Naive thymus-derived CD4-positive, alpha-beta T cell (primary cell): ENCODE measurements at places on chromosomes 4 and X. TPM values are rescaled to one million over a fixed set of nuclear protein-coding genes. Genes with fewer than 3 reads are reported as not detected.

The PABPC1L2A gene
- not detected for polyA plus RNA-seq

The PRRG1 gene
- not detected for polyA plus RNA-seq

The PSAPL1 gene
- polyA plus RNA-seq: not detected

The BBS7 gene
- 8.1 TPM for polyA plus RNA-seq

The PWWP3B gene
- polyA plus RNA-seq: not detected

The CXCL3 gene
- polyA plus RNA-seq: not detected

- DNase-seq: no peak
Observed at GRCh38 chr4:170804930-170805329, 715.2 kb upstream of the AADAT start.

DNA sequence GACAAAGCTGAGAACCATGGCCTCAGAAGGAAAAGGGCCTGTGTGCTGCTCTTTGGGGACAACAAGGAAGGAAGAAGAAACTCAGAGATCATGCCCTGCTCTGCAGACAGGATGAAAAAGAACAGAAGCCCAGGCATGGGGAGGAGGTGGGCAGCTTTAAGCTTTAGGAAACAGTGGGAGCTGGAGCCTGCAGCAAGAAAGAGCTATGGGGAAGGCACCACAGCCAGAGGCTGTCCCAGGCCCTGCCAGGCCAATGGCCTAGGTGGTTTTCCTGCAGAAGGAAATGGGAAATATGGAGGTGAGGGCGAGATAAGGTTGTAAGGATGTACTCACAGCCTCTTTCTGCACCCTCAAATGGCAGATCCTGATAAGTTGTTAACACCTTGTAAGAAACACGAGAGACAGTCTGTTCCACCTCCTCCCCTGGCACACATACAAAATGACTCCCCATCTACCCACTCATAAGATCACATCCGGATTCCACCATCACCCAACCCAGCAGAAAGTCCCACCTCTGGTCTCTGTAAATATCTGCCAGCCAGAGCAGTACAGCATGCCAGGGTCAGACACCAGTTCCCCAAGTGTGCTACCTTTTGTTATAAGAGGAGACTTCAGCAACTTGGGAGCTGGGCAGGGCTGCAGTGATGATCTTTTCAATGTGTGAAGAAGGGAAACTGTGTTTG, 105.2 kb downstream of the RTL5 start:
- no peak for DNase-seq

DNA sequence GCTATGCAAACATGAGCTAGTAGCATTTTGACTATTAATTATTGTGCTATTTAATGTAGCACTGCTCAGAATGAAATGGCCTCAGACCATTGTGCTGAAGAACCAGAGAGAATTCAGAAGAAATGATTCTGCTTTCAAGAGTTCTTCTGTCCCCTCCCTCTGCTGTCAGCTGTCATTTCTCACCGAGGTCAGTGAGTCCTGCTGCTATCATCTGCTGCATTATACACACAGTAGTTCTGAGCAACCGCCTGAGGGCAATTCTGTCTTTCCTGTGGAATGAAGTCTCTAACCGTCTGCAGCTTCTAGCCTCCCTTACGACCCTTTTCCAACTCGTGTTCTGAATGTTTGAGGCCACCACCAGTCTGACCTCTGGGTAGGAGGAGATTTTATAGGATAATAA, 249.4 kb downstream of the HNRNPD start:
- DNase-seq: no peak

GRCh38 chr4:123555233-123555806, 158.7 kb downstream of the SPRY1 start:
- DNase-seq: no peak

DNA sequence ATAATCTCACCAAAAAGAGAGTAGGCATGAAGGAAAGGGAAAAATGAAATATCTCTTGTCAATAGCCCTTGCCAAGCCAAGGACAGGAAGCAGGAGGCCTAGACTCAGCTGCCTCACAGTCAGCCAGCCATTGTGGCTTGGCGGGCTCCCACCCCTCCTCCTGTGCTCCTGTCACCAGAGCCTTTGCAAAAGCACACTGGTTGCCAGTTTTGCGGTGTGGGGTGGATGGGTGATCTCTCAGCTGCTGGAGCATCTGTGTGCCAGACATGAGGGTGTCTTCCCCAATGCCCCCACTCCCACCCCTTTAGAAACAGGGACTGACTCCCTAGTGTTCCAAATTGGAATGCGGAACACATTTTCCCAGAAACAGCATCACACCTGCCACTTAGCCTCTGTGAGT, 26.1 kb downstream of the ARHGEF6 start:
- no peak for DNase-seq

- DNase-seq: no peak
Observed at GRCh38 chr4:154877110-154877760, 96.2 kb downstream of the RBM46 start.

DNA sequence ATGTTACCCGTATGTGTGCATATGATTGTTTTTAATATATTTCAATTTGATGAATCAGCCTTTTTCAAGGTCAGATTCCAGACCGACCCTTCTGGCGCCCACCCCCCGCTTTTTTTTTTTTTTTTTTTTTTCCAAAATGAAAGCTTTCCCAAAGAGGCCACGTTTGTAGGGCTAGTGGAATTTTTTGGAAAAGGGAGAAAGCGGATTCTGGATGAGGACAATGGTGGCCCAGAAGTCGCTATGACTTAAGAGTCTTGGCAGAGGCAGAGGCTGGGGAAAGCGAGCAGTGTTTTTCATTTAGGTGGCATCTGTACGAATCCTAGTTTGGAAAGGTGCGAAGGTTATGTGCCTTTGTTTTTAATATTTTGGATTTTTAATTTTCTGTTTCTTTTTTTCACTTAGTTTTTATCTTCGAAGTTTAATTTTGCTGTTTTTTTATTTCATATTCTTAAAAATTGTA, 14.6 kb downstream of the NDUFB11 start:
- DNase-seq: no peak

DNA sequence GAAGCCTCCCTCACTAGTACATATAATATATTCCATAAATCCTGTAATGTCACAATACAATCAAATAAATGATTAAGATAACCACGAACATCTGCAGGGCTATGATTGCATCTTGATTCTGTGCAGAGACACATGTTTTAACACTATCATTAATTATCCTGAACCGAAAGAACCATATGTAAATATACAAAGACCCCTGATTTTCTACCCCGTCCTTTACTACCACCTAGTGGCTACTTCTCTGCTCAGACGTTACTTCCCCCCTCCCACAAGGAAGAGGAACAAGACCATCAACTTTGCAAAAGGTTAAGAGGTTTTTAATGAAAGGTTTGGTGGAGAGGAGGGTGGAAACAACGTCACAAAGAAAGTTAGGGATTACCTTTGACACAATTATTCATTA, 134.0 kb downstream of the COL4A6 start:
- no peak for DNase-seq

- DNase-seq: peak; percentile 8
Observed at GRCh38 chr4:40924096-40924792, 174.5 kb downstream of the NSUN7 start.

- DNase-seq: no peak
Observed at GRCh38 chrX:148541584-148541940, 41.1 kb downstream of the AFF2 start.

GRCh38 chr4:131644619-131645018, 1504.5 kb upstream of the PCDH10 start:
- no peak for DNase-seq

DNA sequence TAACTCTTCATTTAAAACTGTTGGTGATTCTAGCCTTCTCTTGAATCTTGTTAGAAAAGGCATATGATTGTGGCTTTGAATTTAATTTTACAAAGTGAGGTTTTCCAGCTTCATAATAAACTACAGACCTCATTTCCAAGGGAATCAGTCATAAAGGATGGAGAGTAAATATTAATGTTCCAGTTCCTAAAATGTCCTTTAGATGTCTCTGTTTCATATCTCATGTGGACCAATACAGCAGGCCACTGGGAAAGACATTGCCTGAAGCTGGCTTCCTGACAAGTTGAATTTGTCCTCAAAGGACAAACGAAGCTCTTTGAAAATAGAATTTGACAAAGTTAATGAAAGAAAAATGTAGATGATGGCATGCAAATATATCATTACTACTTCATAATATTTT, 125.4 kb downstream of the ZNF330 start:
- DNase-seq: no peak

GRCh38 chr4:17009871-17010367, 111.5 kb upstream of the LDB2 start:
- no peak for DNase-seq

DNA sequence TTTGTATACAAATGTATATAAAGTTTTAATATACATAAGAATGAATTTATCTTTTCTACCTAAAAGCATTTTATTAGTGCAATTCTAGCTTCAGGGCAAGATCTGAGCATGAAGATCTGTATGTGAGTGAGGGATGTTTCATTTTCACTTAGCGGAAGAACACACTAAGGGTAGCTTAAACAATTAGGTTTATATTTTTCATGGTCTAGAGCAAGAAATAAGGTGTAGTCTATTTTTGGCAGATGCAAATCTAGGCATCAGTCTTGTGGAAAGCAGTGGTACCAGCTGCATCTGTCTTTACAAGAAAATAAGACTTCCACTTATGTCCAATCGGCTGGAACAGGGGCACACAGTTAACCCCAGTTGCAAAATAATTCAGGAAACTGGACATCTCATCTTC, 433.3 kb downstream of the ADAM29 start:
- no peak for DNase-seq

DNA sequence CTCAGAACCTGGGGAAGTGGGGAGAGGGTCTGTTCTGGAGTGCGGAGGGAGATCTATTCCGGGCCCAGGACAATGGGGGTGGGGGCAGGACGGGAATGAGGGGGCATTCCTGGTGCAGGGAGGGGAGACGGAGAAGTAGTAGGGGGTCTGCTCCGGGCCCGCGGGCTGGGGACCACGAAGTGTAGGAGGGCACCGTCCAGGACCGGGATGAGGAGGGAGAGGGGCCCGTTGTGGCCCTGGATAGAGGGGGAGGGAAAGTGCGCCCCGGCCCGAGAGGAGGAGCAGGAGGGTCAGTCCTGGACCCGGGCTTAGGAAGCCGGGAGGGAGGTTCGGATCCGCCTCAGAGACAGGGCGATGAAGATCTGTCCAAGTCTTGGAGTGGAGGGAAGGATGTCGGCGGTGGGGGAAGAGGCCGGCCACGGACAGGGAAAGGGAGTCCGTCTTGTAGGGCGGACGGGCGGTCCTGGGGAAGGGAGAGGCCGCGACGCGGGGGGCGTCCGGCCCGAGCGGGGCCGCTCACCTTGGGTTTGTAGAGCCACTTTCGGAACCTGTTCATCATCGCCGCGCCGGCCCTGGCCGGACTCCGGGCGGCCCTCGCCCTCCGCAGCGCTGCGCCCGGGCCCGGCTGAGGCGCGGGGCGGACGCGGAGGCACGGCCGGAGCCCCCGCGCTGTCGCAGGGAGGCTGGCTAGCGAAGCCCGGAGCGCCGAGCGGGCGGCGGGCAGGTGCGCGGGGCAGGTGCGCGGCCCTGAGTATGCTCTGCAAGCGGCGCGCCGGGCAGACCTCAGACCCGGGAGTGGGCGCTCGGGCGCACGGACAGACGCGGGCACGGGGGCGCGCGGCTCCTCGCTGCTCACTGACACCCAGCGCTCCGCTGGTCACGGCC, at the start of gene ZFYVE28:
Gene ZFYVE28, minus strand, starts transcription at position 881 of the 885 bp plus-strand sequence. Its CDS starts 322 bp downstream, at position 559.
- DNase-seq: no peak

DNA sequence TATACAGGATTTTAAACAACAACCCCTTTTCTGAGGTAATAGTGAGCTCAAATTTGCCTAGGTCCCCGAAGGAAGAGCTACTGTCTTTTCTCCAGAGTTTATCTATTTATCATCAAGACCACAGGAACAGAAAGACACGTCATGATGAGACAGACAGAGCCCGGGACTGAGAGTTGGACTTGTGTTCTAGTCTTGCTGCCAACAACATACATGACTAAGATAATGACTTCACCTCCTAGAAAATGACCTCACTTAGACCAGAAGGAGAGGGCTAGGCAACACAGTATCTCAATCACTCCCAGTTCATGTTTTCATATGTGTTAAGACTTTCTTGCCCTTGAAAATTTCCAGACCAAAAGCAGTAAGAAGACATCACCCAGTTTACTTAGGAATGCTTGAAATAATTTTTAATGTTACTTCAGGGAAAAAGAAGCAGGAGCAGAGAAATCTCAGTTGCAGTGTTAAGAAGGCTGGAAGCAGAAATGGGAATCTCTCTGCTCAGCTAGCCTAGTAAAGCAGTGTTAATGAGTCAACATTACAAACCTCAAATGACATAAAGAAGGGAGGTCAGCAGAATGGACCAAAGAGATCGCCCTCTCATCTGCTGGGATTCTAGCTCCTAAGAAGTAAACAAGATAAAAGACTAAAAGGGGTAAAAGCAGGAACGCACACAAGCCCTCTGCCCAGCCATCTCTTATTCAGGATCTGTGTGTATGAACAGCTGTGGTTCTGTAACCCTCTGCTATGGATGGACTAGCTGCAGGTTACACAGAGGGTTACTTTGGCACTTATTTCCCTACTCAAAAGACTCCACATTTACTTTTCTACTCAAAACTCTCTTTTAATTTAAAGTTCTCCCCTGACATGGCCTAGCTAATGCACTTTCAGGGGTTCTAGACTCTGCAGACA, 24.8 kb downstream of the PDGFC start:
- no peak for DNase-seq

GRCh38 chr4:52251864-52252263, 200.8 kb downstream of the SPATA18 start:
- no peak for DNase-seq

DNA sequence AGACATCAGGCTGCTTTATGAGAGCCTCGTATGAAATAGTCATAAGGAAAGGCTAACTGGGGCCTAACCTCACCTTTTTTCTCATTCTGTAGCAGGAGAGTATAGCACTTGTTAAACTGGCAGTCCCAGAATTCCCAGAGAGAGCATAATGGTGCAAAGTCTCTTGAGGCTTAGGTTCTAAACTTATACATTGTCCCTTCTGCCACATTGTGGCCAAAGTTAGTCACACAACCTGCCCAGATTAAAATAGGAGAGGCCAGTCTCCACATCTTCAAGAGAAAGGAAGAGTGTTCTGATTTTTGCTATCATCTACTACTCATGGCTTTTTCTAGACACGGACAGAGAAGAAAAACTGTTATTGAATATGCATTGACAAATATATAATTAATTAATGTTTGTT, 1588.9 kb upstream of the PCDH7 start:
- DNase-seq: no peak
